ENCODE measurements at places on chromosomes 2 and 18. TPM values are rescaled to one million over a fixed set of nuclear protein-coding genes. Genes with fewer than 3 reads are reported as not detected.

Gene RPRM
- 28.6 TPM for total RNA-seq

- no peak for DNase-seq
- H3K4me3 ChIP-seq = no peak overlapping the region
- H3K27ac ChIP-seq = peak overlapping the region; percentile 74
These were observed 198.7 kb downstream of the LTBP1 start for GRCh38 chr2:33145459-33145858.

Gene CCDC121
- total RNA-seq = 8.6 TPM

GRCh38 chr2:133431289-133431688 is 137.0 kb downstream of the NCKAP5 start:
- no peak overlapping the region for H3K27ac ChIP-seq
- no peaks in the 10 kb centered on the region for H3K4me1 ChIP-seq
- DNase-seq = no peak

Gene CMPK2
- 9.3 TPM for total RNA-seq

GRCh38 chr2:172600557-172601008 is 44.7 kb downstream of the PDK1 start:
- H3K27me3 ChIP-seq = no peaks in the 10 kb centered on the region
- no peak overlapping the region for H3K27ac ChIP-seq
- DNase-seq = no peak
- no peaks in the 10 kb centered on the region for H3K4me1 ChIP-seq

Gene IL1R1
- 49.3 TPM for total RNA-seq

Gene MARCHF7
- 89.9 TPM for total RNA-seq

DNA sequence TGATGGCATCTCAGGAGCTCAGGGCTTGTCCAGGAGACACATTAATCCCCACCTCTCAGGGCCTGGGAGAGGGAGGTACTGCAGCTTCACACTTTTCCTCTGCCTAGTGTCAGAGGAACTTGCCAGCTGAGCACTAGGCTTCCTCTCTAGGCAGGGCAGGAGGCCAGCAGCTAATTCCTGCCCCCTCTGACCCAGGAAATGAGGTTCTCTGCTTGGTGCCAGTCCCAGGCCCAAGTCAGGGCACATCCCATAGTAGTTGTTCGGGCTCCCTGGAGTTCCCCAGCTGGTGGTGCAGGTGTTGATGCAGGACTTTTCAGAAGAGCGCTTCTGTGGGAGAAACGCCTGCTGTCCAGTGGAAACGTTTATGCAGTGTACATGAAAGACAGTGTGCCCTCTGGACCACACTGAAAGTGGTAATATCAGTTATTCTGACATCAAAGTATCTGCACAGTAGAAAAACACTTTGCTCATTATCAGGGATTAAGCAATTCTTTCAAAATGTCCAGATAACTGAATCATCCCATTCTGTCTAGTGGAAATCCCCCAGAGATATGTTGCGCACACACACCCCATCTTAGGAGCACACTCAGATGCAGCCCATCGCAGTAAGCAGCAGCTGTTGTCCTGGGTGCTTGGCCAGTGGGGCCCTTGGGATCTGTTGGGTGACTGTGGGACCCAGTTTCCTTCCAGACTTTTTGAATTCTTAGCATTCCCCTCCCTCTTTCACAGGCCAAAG is 17.8 kb upstream of the SCLY start:
- H3K36me3 ChIP-seq = peaks cover 19% of the 10 kb centered on the region
- no peak overlapping the region for H3K27ac ChIP-seq
- no peak overlapping the region for H3K4me3 ChIP-seq
- H3K27me3 ChIP-seq = no peaks in the 10 kb centered on the region
- no peaks in the 10 kb centered on the region for H3K4me1 ChIP-seq

Gene GKN2
- not detected for total RNA-seq

DNA sequence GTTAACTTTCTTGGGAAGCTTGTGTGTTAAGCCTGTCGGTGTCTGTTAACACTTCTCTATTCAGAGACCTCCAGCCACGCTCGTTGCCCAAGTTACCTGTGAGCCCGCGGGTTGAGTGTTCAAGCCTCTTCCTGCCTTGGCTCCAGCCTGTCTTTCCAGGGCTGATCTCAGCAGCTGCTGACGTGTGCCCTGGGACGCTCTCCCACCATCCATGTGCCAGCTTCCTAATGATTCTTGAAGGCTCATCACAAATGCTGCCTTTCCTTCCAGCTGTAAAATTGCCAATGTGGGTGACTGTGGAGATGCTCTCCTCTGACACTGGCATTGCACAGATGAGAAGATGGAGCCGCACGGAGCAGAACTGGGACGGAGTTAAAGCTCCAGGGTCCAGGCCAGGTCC is 6.1 kb downstream of the RNF144A start:
- H3K27ac ChIP-seq = no peak overlapping the region
- DNase-seq = no peak
- peaks cover 8% of the 10 kb centered on the region for H3K4me1 ChIP-seq
- H3K36me3 ChIP-seq = no peaks in the 10 kb centered on the region
- no peak overlapping the region for H3K4me3 ChIP-seq
- no peaks in the 10 kb centered on the region for H3K27me3 ChIP-seq

DNA sequence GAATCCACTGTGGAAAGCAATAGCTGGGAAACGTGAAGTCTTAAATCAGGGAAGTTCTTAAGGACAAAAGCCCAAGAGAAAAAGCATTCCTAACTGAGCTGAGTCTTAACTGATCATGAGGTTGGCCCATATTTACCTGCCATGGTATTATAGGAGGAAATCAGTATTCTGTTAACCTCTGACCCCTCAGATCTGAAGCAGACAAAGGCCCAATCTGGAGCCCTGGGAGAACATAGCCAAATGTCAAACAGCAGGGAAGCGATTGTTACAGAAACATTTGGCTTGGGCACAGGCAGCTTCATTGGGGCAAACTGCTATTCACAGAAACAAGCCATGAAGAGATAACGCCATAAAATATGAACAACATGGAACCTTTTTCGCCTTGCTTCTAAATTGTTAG is 18.8 kb downstream of the EPHA4 start:
- H3K27ac ChIP-seq = no peak overlapping the region
- H3K36me3 ChIP-seq = no peaks in the 10 kb centered on the region
- H3K4me3 ChIP-seq = no peak overlapping the region
- H3K27me3 ChIP-seq = no peaks in the 10 kb centered on the region

Gene CXCR1
- not detected for total RNA-seq

- H3K27me3 ChIP-seq = no peaks in the 10 kb centered on the region
- no peak overlapping the region for H3K27ac ChIP-seq
- DNase-seq = no peak
- H3K36me3 ChIP-seq = no peaks in the 10 kb centered on the region
- H3K4me1 ChIP-seq = no peaks in the 10 kb centered on the region
These were observed 59.5 kb downstream of the TTN start for GRCh38 chr2:178747767-178748166.

DNA sequence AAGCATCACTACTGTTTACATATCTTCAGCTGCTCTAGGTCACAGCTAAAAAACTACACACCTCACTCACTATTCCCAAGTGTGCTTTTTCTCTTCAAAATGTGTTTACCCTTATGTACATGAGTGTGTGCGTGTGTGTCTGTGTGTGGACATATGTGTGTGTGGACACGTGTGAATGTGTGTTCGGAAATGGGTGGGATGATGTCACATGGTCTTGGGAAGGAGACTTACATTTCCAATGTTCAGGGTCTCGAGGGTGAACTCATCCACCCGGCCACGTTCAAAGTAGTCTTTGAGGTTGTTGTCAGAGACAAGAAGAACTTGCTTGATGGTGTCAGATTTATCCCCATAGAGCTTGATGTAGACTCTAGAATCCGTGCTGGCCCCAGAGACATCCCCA is 87.8 kb downstream of the LOXHD1 start:
- no peak for DNase-seq
- H3K36me3 ChIP-seq = no peaks in the 10 kb centered on the region
- H3K4me3 ChIP-seq = no peak overlapping the region
- H3K4me1 ChIP-seq = no peaks in the 10 kb centered on the region

Gene BOLL
- total RNA-seq = not detected

DNA sequence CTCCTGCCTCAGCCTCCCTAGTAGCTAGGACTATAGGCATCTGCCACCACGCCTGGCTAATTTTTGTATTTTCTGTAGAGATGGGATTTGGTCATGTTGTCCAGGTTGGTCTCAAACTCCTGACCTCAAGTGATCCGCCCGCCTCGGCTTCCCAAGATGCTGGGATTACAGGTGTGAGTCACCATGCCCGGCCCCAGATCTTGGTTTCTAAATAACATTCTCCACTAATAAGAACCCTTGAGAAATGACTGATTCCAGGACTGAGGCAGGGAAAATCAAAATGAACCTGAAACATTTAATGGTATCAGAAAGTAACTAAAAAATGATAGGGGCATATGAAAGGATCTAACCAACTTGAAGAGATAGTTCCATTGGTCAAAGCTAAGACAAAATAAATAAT is 34.0 kb downstream of the BMPR2 start:
- no peak for DNase-seq
- peaks cover 4% of the 10 kb centered on the region for H3K4me1 ChIP-seq
- H3K36me3 ChIP-seq = no peaks in the 10 kb centered on the region
- H3K4me3 ChIP-seq = no peak overlapping the region
- no peak overlapping the region for H3K27ac ChIP-seq

DNA sequence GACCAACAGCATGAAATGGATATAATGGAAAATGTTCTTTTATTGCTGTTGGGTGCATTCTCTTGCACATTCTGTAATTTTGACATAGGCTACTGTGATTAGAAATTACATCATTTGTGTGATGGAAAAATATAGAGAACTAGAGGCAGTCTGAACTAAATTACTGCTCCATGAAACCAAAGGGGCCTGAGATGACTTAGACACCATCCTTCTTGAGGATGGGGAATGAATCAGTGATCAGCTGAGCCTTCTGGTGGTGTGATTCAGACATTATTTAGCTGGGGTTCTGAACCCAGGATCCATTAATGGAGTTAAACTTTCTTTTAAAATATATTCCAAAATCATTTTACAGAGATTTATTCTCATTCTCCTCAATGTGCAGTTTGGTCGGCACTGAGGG is 135.8 kb downstream of the LDLRAD4 start:
- no peak for DNase-seq
- no peak overlapping the region for H3K27ac ChIP-seq
- H3K4me1 ChIP-seq = no peaks in the 10 kb centered on the region
- H3K4me3 ChIP-seq = no peak overlapping the region
- H3K36me3 ChIP-seq = no peaks in the 10 kb centered on the region

GRCh38 chr2:98772536-98772935 is 41.6 kb upstream of the MGAT4A start:
- no peaks in the 10 kb centered on the region for H3K4me1 ChIP-seq
- no peak for DNase-seq
- H3K36me3 ChIP-seq = no peaks in the 10 kb centered on the region
- H3K27ac ChIP-seq = no peak overlapping the region

DNA sequence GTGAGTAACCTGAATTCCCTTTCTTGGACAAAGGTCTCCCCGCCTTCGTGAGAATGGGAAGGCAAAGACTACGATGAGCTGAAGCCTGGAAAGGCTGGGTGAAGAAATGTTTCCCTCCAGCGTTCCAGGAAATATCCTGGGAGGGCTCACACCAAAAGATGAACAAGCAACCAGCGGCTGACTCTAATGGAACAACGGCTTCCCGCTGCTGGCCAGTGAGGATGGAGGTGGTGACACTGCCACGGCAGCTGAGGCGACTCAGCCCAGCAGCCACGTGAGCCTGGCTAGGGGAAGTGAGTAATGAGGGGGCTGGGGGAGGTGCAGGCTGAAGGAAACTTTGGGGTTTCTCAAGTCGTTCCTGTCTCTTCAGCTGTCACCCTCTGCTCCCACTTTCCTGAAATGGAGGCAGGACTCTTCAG is 105.0 kb upstream of the SMAD7 start:
- H3K27me3 ChIP-seq = no peaks in the 10 kb centered on the region
- H3K4me1 ChIP-seq = peaks cover 21% of the 10 kb centered on the region
- no peaks in the 10 kb centered on the region for H3K36me3 ChIP-seq
- peak overlapping the region; percentile 11 for H3K27ac ChIP-seq
- H3K4me3 ChIP-seq = no peak overlapping the region

Gene INPP5D
- total RNA-seq = 20.8 TPM

Gene TEKT4
- total RNA-seq = not detected

Gene GCG
- total RNA-seq = not detected

DNA sequence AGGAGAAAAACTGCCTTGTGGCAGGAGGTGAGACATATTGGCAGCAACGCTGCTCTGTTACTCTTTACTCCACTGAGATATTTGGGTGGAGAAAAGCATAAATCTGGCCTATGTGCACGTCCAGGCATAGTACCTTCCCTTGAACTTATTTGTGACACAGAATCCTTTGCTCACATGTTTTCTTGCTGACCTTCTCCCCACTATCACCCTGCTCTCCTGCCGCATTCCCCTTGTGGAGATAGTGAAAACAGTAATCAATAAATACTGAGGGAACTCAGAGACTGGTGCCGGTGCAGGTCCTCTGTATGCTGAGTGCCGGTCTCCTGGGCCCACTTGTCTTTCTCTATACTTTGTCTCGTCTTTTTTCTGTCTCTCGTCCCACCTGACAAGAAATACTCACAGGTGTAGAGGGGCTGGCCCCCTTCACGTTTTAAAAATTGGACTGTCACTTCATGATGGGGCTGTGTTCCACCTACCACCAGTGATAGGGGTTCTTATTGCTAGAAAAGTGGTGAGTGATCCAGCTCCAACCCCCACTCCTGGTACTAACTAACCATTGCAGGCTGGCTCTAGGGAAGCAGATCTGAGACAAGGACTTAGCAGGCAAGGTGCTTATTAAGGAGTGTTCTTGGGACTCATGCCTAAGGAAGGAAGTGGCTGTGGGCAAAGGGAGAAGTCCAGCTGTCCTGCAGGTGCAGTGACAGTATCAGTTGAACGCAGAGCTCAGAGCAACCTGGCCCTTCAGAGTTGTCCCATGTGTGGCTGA is 51.7 kb downstream of the LONRF2 start:
- DNase-seq = no peak
- H3K27me3 ChIP-seq = no peaks in the 10 kb centered on the region
- no peak overlapping the region for H3K4me3 ChIP-seq

Gene TMEM150A
- 22.4 TPM for total RNA-seq

DNA sequence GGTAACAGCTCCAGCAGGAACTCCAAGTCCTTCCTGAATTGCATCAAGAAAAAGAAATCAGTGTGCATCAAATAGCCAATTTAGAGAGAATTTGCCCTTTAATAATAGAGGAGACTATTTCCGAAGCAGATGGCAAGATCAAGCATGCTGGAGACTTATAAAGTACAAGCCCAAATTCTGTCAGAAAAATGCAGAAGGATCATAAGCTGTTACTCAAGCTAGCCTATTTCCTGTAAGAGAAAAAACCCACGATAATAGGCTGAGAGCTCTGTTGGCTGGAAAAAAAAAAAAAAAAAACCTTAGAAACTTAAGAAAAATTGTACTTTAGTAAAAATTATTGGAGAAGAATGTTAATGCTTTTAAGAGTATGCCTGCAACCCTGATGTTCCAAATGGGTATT is 24.4 kb upstream of the ITM2C start:
- H3K27ac ChIP-seq = no peak overlapping the region
- H3K36me3 ChIP-seq = no peaks in the 10 kb centered on the region
- no peaks in the 10 kb centered on the region for H3K27me3 ChIP-seq

DNA sequence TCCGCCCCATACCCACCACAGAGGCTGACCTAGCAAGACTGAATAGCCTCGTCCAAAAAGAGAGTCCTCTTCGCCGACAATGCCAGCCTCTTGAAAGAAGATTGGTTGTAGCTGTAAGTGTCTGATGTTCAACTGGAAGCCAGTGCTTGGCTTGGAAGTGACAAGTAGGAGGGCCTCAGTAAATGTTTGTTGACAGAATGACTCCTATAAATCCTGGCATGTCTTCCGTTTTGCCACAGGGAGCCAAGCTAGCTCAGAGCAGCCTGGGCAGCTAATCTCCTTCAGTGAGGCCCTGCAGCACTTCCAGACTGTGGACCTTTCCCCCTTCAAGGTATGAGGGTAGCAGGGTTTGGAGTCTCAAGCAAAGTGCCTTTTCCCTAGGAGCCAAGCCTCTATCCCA is 14.9 kb downstream of the ELMOD3 start:
- H3K4me1 ChIP-seq = no peaks in the 10 kb centered on the region
- no peak overlapping the region for H3K27ac ChIP-seq
- no peak for DNase-seq
- H3K27me3 ChIP-seq = no peaks in the 10 kb centered on the region
